HCT116 (cell line): ENCODE measurements at places on chromosomes 7 and 10.

DNA sequence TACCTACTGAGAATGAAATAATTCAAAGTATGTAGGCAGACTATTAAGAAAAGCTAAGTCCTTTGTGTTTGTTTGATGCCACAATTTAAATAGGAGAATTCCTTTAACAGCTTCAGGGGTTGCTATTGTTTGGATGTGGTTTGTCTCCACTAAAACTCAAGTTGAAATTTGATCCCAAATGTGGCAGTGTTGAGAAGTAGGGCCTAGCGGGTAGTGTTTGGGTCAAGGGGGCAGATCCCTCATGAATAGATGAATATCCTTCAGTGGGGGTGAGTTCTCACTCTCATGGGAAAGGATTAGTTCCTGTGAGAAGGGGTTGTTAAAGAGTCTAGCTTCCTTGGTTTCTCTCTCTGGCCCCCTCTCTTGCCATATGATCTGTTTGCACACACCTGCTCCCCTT is 97.0 kb downstream of the HGF start:
- no peak for DNase-seq

DNA sequence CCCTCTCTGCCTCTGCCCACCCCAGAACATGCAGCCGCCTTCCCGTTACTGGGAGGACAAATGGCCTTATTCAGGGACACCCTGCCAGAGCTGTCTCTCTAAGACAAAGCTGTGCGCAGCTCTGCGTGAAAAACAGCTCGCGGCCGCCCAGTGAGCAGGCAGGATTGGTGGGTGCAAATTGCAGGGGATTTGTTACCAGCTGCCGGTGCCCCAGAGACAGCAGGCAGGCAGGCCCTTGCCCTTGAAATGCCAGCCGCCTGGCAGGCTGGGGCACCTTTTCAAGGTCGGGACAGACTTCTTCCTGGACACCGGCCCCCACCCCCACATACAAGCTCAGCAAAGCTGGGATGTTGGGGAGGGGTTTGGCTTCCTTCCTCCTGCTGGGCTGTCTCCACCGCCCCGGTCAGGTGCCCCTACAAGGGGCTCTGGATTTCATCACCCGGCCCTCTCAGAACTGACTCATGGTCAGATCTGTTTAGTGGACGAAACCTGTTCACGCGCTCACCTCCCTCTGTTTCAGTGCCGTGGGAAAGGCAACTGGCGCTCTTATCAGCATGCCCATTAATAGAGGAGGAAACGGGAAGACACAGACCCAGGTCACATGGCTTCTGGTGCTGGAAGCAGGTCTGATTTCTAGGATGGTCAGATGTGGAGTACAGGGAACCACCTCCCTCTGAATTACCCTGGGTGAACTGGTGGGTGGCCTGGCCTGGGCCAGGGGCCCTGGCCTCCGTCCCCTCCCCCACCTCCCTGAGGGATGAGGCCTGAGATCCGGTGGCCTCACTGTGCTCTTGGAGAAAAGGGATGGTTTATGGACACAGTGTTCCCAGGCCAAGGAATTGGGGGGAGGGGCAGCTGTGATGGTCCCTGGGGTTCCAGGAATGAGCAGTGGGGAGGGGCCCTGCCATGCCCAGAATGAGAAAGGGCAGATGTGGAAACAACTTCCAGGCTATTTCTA is 123.9 kb upstream of the PPIF start:
- DNase-seq = no peak

DNA sequence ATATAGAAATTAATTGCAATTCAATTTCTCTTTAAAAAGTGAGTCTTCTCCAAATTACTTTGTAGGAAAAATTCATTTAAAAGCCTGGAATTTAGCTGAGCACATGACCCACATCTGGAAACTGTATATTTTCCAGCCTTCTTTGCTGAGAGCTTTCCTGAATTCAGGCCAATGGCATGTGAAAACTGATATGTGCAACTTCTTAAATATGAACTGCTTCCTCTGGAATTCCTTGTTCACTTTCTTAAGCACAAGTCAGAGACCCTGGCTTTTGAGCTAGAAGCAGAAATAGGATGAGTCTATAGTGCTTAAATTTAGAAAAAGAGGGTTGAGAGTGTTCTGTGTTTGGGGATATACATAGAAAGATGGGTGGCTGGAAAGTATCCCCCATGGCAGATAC is 365.1 kb upstream of the MTPN start:
- no peak for DNase-seq

- DNase-seq = no peak
Observed at GRCh38 chr7:22280031-22280430, 76.9 kb downstream of the RAPGEF5 start.

- no peak for DNase-seq
Observed at GRCh38 chr7:98840722-98841121, 29.1 kb downstream of the TMEM130 start.

- no peak for DNase-seq
Observed at GRCh38 chr10:7085147-7085912, 325.5 kb downstream of the SFMBT2 start.

- no peak for DNase-seq
Observed at GRCh38 chr7:26185131-26185843, 15.3 kb downstream of the HNRNPA2B1 start.
